Stimulated activated CD8-positive, alpha-beta memory T cell treated with anti-CD3 and anti-CD28 coated beads, Interleukin-7, amount 100 ng/mL, for 4 hours (primary cell): ENCODE measurements at places on chromosomes 5 and 9.

DNA sequence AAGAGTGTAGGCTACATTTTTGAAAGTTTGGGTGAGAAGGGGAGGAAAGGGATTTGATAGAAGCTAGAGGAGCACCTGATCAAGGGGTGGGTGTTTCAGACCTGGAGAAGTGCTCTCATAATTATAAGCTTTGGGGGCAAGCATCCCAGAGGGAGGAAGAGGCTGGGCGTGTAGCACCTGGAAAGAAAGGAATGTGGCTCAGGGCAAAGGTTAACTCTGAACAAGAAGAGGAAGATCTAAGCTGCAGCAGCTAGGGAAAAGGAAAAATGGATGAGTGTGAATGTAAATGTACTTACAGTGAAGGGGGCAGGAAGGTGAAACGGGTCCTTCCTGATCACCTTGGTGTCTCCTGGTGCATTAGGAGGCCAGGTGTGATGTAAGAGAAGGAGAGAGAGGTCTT lies 49.8 kb upstream of the ANKRD55 start:
- no peak for DNase-seq

- no peak for DNase-seq
Observed at GRCh38 chr9:134707031-134707680, 65.6 kb downstream of the COL5A1 start.

DNA sequence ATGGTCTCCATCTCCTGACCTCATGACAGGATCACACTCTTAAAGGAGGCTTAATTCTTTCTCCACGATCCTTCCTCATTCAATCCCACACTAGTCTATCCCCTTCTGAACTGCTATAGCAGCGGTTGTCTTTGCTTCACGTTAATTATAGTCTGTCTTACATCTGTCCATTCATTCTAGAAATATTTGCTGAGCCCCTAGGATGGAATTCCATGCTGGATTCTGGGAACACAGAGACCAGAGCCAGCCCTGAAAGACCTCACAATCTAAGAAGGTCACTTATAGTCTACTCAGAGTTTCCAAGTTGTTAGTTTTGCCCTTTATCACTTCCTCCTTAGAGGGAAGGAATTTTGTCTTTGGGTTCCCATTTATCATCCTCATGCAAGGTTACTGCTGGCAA lies 193.5 kb downstream of the GAS1 start:
- no peak for DNase-seq

GRCh38 chr9:97840521-97840920 lies 12.5 kb upstream of the FOXE1 start:
- no peak for DNase-seq

DNA sequence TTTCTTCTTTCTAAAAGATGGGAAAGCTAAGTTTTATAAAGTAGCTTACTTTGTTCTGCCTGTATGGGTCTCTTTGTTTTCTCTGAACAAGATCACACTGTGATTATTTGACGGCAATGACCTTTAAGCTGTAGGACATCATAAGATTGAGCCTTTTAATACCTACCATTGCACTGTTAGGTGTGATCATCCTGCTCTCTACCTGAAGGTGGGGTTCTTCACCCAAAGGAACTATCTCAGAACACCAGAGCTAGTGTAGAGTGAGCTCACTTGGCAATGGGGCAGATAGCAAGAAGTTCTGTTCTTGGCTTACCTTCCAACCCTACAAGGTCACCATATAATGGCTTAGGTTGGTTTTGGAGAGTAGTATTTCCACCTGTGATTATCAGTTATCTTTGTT lies 200.2 kb downstream of the SPATA31D1 start:
- no peak for DNase-seq

DNA sequence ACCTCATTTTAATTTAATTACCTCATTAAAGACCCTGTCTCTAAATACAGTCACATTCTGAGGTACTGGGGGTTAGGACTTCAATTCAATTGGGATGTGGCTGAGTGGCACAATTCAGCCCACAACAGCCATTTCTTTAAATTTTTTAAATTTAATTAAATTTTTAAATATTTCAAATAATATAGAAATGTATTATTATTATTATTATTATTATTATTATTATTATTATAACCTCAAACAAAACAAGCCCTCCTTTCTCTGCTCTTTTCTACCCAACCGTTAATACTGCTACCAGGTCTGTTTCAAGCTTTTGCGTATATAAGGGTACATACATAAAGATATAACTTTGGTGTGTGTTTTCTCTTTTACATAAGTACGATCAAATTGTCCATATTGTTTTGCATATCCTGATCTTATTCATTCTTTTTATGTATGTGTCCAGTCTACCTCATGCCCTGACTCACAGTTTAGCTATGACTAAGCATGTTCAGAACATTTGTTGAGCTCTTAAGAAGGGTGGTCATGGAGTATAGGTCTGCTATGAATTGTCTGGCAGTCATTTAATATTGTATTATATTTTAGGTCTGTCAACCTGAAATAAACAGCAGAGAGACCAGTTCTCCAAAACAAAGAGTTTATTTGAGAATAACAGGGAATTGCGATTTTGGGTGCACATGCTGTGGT lies 16.1 kb upstream of the RAB14 start:
- no peak for DNase-seq

- no peak for DNase-seq
Observed at GRCh38 chr5:52043543-52043942, 660.3 kb downstream of the ISL1 start.

GRCh38 chr5:35908814-35909213 lies 29.6 kb downstream of the CAPSL start:
- no peak for DNase-seq

DNA sequence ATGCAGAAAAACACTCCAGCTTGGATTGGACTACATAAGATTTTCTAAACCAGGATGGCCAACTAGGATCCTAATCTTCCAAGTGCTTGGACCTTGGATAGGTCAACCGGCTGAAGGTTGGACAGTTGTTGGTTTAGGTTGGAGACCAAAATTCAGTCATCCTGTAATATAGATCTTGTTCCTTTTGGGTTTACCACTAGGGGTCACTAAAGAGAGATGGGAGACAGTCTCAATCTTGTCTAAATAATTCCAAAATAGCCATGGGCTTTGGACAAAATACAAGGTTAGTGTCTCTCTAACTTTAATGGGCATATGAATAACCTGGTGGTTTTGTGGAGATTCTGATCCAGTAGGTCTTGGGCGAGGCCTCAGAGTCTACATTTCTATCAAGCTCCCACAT lies 148.7 kb upstream of the ERCC6L2 start:
- no peak for DNase-seq

DNA sequence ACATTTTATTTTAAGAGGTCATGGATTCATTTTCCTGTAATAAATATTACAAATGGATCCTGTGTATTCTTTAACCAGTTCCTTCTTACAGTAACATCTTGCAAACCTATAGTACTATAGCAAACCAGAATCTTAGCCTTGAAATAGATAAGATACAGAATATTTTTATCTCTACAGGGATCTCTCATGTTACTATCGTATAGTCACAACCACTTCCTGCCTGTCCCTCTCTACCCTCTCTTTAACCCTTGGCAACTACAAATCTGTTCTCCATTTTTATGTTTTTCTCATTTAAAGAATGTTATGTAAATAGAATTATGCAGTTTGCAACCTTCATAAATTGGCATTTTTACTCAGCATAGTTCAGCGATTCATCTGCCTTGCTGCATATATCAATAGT lies 454.0 kb downstream of the DIRAS2 start:
- DNase-seq, result no peak

GRCh38 chr5:32163785-32164184 lies 10.3 kb downstream of the GOLPH3 start:
- no peak for DNase-seq

- no peak for DNase-seq
Observed at GRCh38 chr9:12566404-12567090, 126.6 kb upstream of the TYRP1 start.
